Left renal cortex interstitium (tissue), 4 donors: ENCODE measurements at places on chromosomes 5 and 9.

DNA sequence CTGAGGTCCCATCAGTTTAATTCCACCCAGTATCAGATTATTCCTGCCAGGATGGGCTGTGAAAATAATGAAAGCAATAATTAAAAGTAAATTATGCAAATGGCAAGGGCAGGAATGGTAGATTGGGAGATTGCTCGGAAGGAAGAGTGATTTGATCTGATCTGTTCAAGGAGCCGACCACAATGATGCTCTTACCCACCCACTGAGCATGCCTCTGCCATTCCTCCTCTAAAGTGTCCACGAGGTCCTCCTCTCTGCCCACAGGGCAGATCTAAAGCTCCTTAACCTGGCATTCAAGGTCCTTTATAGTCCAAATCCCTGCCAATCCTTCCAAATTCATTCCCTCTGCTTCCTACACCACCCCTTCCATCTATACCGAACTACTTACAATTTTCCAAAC is 147.8 kb downstream of the TTLL11 start:
- DNase-seq: no peak

DNA sequence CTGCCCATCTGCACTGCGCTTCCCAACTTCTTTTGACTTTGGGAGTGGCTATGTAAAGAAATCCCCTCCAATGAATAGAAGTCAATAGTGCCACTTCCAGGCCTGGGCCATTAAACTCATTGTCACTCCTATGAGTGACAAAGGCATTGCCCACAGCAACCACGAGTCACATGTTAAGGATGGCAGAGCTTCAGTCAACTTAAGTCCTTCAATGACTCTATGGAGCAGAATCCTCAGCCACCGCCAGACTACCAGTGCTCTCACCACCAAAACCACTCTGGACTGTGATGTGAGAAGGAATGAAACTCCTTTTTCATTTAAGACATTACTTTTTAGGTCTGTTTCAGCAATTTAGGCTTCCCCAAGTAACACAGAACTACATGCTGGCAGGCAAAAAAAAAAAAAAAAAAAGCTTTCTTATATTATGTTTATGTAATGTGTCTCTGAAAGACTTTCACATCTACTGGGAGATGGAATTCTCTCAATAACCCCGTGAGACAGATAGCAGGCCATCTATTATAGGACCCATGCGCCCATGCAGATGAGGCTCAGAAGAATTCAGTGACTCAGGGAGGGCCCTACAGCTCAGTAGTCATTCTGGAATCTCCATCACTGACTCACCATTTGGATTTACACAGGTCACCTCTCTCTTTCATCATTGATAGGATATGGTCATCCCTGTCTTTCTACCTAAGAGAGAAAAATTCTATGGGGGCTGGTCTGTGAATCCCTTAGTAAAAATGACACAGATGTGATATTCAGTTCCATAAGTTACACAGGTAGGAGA is 180.5 kb downstream of the CEMIP2 start:
- no peak for DNase-seq

DNA sequence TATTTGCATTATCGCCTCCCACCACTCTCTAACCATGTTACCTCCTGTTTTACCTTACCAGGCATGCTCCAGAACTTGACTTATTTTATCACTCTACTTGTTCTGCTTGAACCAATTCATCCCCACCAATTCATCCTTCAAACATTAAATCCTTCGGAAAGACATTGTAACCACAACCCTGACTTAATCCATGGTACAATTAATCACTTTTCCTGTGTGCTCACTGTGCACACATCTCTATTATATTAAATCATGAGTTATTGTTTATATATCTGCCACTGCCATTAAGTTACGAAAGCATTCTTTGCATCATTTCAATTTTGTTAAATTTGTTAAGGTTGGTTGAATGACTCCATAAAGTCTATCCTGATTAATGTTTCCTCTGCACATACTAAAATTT is 7.4 kb upstream of the C5orf46 start:
- no peak for DNase-seq

GRCh38 chr5:168006456-168007130 is 284.9 kb upstream of the WWC1 start:
- no peak for DNase-seq

DNA sequence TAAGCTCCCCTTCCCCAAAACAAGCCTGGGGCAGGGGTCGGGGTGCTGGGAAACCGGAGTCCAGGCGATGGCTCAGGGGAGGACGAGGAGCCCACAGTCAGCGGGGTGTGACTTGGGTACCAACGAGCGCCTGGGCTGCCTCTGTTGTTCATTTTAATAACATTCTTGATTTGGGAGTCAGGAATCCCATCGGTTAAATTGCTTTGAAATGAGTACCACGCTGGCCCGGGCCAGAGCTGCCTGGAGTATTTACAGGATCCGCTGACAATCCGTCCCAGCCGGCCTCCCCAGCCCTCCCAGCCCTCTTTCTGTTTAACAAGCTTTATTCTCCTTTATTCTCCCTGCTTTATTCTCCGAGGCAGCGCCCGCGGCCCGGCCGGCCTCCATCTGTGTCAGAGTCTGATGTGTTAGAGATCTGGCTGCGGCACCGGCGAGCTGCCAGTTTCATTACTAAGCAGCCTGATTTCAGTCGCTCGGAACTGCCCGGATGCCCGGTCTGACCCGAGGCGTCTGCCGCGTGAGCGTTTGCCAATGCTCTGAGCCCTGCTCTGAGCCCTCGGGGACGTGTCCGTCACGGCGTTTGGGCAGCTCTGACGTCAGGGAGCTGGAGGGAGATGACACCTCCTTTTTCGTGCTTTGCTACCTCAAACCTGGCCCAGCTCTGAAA is 16.5 kb upstream of the QRFP start:
- peak; percentile 59 for DNase-seq
